ENCODE measurements at places on chromosomes 12 and 14. TPM values are rescaled to one million over a fixed set of nuclear protein-coding genes. Genes with fewer than 3 reads are reported as not detected.
A peak's percentile ranks its signal among the peaks of the same experiment; 100 is the strongest.

- no peak for DNase-seq
These were observed 73.0 kb downstream of the ALG10B start for GRCh38 chr12:38389614-38390013.

Gene C12orf50
- 0.30 TPM for total RNA-seq

DNA sequence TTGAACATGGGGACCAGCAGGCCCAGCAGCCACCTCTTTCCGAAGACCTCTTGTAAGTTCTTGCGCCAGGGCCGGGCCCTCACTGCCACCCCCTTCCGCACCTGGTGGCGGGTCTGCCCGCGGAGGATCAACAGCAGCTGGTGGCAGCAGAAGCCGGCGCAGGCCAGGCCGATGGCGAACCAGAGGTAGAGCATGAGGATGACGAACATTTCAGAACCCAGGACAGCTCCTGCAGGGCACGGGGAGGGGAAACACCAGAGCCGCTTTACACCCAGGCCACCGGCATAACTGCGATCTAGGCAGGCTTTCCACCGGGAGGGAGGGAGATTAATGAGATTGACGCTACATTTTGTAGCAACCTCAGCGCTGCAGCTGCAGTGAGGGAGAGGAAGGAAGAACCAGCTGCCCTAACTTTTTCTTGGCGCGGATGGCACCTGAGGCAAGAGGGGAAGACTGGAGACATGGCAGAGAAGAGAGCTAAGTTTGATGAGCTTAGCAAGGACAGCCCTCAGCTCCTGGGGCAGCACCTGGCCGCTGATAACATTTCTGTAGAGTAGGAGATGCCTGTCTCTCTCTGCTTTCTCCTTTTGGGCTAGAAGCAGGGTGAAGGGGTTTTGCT lies 7.8 kb downstream of the ZDHHC22 start:
- peak; percentile 61 for DNase-seq

GRCh38 chr14:66104486-66104885 lies 381.7 kb upstream of the CCDC196 start:
- no peak for DNase-seq

DNA sequence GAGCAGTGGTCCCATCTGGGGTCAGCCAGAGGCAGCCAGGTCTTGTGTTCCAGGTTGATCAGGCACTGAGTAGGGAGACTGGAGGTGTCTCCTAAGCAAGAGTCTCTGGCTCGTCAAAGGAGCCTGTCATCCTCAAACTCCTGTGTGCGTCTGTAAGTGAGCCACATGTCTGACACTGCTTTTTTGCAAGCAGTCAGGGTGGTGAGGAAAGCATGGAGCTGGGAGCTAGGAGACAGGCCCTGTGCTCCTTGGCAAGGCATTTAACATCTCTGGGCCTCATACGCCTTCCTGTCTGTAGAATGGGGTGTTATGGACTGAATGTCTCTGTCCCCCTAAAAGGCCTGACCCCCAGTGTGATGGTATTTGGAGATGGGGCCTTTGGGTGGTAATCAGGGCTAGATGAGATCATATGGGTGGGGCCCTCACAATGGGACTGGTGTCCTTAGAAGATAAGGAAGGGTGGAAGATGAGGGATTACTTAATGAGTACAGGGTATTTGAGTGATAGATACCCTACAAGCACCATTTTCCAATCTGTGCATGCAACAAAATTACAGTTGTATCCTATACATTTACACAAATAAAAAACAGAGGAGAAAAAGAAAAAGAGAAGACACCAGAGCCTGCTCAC lies 53.0 kb downstream of the ARL6IP4 start:
- DNase-seq = no peak

- peak; percentile 36 for DNase-seq
These were observed 72.6 kb downstream of the BBS10 start for GRCh38 chr12:76275511-76276093.

DNA sequence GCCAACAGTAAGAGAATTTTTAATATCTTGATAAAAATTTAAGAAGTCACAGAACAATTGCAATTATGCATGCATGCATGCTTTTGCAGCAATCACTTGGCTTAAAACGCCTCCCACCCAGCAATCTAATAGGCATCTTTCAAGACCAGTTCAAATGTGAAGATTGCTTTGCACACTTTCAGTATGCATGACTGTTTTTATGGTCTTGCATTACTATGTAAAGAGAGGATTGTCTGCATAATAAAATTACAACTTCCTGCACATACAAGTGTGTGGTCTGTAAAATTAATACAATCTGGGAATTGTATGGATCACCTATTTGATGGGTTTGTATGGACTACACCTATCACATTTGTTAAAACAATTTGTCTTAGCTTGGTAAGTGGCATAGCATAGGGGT lies 48.8 kb downstream of the E2F7 start:
- DNase-seq = no peak

DNA sequence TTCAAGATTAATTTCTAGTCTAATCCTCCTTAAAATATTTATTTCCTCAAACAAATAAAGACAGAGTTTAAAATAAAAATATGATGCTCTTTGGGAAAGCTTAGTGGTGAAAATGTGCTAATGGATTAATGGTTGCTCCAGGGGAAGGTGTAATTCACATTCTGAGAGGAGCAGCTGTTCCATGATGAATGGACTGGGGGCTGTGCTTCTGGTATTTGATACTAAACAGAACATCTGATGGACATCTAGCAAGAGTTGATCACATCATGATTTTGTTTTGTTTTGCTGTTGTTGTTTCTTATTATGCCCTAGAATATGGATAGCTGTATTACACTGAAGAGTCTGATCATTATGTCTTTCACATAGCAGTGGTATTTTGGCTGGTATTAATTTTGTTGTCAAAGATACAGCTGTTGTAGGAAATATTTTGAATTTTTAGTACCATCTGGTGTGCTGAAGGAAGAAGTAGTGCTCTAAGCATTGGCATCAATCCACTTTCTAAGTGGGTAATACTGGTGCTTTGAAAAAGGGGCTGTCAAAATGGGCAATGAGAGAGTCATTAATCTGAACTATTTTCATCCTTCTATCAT lies 296.4 kb downstream of the ADAMTS20 start:
- no peak for DNase-seq

DNA sequence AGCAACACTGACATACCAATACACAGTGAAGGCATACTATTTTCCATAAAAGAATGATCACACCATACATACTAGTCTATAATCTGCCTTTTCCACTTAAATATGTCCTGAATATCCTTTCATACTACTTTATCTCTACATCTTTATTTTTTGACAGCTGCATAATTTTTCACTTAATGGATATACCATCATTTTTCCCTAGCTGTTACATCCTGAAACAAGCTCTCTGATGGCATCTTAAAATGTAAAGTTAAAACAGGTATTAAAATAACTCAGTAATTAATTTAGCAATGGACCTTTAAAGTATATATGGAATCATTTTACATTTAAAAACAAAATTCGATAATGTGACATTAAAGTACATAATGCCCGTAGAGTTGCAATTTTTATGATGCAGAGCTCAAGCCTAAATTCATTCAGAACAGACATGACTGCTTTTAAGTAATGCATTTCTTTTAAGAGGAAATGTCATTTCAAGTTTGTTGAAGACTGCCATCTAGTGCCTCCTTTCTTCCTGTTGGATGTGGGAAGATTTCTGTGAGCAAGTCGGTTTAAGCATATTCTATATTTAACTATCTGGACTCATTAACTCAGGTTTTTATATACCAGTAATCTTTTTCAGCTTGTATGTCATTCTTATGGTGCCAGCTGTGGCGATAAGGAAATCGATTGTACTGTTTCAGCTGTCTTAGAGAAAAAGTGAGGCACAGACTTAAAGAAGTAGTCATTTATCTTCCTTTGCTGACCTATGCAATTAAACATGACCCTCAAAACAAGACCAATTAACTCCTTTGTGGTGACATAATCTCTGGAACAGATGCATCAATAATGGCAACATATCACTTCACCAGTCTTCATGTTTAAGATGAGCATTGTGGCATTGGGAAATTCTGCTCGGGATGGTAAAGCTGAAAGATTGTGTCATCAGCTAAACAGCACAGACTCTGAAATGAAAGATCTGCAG lies 20.3 kb downstream of the PRICKLE1 start:
- peak; percentile 72 for DNase-seq

DNA sequence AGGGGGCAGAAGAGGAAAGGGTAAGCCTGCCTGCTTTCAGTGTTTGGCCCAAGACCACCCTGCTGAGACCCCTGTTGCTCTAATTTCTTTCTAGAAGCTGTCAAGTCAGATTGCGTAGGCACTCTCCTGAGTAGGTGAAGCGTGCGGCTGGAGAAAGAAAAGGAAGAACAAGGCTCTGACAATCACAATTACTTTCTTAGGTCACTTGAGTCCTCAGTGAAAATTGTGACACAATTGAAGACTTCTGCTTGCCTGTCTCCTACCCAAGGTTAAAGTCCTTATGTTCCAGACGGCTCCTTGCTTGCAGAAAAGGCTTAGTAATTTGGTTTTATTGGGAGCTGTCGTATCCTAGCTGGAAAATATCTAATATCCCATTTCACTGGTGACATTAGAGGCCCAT lies 721 bp upstream of the CTSG start:
- DNase-seq = no peak

- DNase-seq = peak; percentile 40
These were observed 16.4 kb downstream of the NAV3 start for GRCh38 chr12:77847060-77847541.

GRCh38 chr12:113997365-113997764 lies 31.2 kb upstream of the RBM19 start:
- DNase-seq = no peak

All from endothelial cell of umbilical vein (primary cell).